ENCODE measurements at places on chromosomes 1 and 21.
A peak's percentile ranks its signal among the peaks of the same experiment; 100 is the strongest.

GRCh38 chr1:59288046-59288445 lies 8.8 kb upstream of the FGGY start:
- no peak for DNase-seq

DNA sequence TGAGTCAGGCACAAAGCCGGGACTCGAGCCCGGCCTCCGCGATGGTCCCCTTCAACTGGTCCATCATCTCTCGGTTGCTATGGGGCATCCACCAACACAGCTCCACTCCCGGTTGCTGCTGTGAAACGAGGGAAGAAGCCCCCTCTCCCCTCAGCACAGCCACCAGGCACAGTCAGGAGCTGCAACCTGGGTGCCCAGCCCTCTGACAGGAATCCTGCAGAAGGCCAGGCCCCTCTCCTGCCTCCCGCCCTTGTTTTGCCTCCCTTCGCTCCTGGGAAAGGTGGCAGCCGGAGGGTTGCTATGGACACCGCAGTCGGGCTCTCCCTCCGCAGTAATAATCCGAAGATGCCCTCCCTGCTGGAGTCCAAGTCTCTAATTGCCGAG lies 8.9 kb upstream of the KCNN3 start:
- DNase-seq = no peak

GRCh38 chr1:64242895-64243756 lies 39.7 kb downstream of the UBE2U start:
- DNase-seq = no peak

- no peak for DNase-seq
These were observed 33.4 kb upstream of the USH2A start for GRCh38 chr1:216456682-216457081.

- DNase-seq = no peak
These were observed 90.6 kb downstream of the ST3GAL3 start for GRCh38 chr1:43797891-43798290.

- DNase-seq = no peak
These were observed 34.6 kb upstream of the HEATR1 start for GRCh38 chr1:236638945-236639344.

GRCh38 chr1:168362991-168363390 lies 82.3 kb downstream of the TBX19 start:
- DNase-seq = no peak

GRCh38 chr1:84379138-84379916 lies 19.0 kb upstream of the DNASE2B start:
- no peak for DNase-seq

GRCh38 chr1:153466908-153467307 lies 6.5 kb upstream of the S100A7 start:
- DNase-seq = no peak

DNA sequence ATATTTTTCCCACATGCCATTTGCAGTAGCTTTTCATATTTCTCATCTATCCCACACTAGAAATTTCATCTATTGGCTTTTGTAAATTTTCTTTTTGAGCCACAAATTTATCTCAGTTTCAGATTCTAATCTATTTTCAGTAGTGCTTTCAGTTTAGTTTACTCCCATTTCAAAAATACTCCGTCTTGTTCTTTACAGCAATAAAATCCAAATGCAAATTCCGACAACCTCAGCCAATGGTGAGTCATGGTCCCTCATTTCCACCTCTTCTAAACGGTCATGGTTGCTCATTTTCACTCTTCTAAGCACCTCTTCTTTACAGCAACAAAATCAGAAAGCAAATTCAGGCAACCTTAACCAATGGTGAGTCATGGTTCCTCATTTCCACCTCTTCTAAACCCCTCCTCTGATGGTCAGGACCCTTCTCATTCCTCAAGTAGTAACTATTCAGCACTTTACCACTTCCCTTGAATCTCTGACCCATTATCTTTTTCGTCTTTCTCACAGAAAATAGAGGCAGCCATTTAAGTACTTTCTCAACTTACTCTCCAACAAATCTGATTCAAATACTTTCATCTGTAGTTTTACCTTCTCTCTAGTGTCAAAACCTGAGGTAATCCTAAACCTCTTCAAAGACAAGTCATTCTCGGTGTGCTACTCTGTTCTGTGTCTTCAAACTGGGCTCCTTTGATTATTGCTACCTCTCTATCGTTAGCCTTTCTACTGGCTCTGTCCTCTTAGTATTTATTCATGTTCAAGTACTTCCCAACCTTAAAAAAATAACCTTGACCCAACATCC lies 34.4 kb downstream of the C21orf91 start:
- DNase-seq = no peak

DNA sequence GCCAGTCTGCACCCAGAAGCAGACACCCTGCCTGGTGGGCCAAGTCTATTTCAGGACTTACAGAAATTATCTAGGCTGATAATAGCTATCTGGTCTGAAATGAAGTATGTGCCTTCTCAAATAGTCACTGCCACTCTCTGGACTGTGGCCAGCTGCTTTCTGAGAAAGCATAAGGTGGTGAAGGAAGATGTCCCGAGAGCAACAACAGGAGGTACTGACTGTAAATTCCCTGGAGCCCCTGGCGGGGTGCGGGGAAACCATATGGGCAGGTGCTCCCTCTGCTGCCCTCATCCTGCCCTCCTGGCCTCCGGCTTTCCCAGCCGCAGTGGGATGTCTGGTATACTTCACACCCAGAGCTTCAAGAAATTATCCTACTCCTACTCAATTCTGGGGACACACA lies 86.8 kb downstream of the TGFBR3 start:
- no peak for DNase-seq

DNA sequence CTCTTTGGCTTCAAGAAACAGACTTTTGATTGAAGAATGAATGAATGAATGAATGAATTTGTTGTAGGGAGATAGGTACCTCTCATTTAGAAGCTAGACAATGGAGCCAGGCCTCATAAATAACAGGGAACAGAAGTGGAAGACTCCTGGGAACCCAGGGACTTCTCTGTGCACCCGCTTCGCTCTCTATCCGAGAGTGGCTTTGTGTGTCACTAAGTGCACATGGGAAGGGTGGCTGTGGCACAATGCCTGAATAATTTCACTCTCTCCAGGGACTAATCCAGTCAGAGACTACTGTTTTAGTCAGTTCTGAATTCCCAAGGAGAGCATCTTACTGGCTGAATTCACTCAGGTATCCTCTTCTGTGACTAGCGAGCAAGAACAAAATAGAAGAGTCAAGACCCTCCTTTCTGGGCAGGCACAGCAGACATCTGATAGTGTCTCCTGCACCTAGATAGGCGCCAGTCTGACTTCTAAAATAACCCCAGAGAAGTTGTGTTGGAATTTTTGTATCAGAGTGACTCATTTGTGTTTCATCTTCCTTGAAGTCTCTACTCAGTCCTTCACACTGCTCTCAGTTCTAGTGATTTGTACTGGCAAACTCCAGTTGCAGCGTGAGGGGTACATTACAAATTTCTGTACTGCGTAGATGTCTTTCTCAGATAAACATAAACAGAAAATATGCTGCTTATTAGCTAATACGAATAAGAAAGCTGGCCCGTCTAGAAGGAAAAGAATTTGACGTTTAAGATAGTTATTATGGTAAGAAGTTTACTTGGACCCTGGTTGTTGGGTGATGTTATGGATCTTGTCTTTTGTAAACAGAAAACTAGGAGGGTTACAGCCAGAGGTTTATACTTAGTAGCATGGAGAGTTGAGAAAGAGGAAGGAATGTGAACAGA lies 34.0 kb downstream of the BACH1 start:
- no peak for DNase-seq

DNA sequence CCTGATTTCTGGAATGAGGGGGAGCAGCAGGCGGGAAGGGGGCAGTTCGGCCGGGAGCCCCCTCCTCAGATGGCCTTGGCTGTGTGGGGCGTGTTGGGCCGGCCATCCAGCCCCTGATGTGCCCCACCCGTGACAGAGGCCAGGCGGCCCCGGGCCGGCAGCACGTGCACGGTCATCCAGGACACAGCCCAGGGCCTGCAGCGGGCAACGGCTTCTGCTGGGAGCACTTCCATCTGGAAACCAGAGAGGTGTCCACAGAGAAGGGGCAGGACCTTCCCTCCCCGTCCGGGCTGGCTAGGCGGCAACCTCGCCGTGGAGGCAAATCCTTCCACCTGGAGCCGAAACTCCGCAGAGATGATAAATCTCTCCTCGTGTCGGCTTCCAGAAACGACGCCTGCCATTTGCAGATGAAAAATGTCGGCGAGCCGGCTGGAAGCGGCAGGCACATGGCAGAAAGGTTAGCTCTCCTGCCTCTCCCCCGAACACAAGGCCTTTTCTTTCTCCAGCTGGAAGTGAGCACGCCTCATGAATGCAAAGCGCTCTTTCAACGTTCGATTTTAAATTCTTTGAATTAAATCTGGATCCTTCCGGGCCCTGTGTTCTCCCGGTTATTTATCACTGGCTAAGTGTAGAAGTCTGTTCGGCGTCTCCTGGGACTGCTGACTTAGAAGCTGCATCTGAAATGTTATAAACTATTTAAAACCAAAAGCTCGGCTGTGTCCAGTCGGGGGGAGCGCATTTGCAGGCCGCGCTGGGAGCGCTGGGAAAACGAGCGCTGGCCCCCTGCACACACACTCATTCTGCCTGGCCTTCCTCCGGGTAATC lies 9.4 kb upstream of the ACTRT2 start:
- DNase-seq = peak; percentile 55

- DNase-seq = no peak
These were observed 18.3 kb upstream of the PPIE start for GRCh38 chr1:39720094-39720999.

DNA sequence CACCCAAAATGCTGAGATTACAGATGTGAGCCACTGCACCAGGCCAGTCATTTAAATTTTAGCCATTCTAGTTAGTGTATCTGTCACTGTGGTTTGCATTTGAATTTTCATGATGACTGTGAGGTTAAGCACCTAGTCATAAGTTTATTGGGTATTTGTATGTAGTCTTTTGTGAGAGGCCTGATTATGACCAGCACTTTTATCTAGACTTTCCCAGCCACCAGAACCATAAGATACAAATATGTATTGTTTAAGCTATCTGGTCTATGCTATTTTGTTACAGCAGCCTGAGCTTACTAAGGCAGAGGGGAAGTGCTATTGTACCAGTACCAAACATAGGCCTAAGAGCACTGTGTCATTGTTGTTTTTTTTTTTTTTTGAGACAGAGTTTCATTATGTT lies 19.9 kb upstream of the DNAJC6 start:
- DNase-seq = no peak

GRCh38 chr1:113519556-113519955 lies 129.2 kb downstream of the MAGI3 start:
- no peak for DNase-seq

DNA sequence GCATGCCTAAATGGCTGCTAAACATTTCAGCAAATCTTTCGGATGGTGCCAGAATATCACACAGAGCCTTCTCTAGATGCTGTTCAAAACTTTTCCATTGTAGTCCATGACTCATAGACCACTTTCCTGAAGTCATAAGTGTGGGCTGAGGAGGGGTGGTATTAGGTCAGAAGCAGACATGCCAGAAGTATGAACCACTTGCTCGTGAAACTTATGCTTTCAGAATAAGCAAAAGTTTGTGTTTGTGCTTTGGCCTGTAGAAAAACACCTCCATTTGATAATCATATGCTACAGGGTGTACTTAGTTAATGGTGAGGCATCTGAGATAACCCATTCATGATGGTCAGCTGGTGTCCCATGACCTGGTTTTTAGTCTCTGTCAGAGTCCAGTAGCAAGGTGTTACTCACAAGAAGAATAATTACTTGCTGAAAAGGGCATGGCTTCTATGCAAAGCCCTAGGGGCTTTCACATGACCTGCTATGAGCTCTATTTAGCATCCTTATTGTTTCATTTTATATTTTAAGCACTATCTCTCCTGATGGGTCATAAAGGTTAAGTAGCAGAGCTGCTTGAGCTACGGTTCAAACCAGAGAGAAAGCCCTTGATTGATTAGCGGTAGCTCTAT lies 183.1 kb upstream of the IVNS1ABP start:
- no peak for DNase-seq

DNA sequence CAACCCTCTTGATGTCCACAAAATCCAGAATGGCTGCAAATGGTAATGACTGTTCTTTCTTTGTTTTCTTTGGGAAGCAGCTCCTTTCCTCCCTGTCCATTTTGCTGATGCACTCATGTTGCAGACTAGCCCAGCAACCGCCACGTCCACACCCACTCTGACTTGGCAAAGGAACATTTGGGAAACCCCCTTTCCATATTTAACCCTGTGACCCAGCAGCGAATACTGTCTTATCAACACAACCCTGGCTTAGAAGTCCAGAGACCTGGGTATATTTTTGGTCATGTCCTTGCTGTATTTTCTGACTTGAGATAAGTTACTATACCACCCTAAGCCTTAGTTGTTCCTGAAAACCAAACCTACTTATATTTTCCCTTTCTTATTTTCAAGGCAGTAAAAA lies 18.1 kb upstream of the SHE start:
- DNase-seq = no peak

DNA sequence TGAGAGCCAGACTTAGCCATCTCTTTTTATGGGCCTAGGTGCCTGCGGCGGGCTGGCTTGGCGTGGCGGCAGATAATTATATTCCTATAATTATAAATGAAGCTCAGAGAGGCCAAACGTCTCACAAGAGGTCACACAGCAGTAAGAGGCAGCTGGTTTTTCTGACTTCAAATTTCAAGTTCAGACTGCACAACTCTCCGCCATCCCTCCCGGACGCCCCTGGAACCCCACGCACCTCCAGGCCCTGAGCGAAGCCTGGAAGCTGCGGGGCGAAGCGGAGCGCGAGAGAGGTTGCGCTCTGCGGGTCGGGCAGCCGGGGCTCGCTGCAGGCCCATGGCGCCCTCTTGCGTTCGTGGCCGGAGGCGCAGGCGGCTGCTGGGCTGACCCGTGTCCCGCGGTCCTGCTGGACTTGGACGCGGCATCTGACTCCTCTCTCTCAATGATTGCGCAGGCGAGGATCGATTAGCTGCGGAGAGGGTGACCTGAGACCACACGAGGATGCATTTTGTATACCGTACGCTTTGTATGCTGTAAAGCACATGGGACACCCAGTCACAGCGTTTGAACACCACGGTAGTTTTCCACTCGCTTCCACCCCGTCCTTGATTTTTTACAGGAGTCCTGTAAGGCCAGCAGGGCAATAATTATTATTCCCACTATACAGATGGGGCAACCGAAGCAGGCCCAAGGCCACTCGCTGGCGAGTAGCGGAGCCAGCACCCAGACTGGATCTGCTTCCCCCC lies 272.7 kb downstream of the FOXD2 start:
- peak; percentile 20 for DNase-seq

GRCh38 chr1:175208773-175209492 lies 16.4 kb upstream of the KIAA0040 start:
- no peak for DNase-seq

Data from occipital lobe (tissue), 3 donors.